ENCODE measurements at places on chromosomes 11 and 22.
A peak's percentile ranks its signal among the peaks of the same experiment; 100 is the strongest.

DNA sequence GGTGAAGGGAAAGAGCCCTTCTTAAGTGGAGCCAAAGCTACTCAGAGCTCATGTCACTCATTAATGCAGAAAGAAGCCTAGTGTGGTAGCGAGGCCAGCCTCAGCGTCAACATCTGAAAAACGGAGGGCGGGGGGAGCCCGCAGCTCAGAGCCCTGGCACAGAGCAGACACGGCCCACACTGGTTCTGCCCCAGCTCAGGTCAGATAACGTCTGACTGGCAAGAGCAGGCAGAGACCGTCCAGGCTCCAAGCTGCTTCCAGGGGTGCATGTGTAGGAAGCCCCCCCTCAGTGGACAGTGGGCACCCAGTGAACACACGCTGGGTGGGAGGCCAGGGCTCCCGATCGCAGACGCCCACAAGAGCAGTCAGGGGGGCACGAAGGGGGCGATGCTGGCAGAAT is 100.8 kb downstream of the SHANK2 start:
- no peak for DNase-seq

DNA sequence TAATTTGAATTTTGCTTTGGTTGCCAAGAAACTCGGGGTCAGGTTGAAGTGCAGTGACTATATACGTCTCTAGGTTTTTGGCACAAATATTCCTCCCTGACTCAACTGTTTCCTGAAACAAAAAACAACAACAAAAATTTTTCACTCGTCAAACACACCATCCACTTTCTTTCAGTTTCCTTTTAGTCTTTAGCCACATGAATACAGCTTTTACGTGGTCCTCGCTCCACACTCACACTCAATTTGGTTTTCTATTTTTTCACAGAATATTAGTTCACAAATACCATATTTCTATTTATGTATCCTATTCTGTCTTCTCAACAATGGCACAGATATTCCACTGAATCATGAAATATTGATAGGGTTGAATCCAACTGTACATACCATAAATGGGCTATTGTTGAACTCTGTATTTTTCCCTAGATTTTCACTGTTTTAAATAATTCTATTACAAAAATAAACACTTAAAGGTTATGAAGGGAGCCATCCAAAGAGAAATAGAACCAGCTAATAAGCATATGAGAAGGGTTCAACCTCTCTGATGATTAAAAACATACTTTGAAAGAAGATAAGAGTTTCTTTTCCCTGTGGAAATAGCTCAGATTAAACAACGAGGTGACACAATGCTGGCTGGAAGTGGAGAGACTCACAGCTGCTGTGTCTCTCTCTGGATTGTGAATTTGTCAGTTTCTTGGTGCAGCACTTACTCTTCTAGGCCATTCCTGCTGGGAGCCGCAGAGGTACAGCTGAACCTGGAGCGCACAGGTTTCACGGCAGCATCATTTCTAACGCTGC is 5.1 kb upstream of the FBLN1 start:
- no peak for DNase-seq

GRCh38 chr11:2194877-2195755 is 23.5 kb upstream of the TH start:
- DNase-seq = peak; percentile 71

- DNase-seq = no peak
These were observed 312.3 kb downstream of the FAT3 start for GRCh38 chr11:92536883-92537282.

DNA sequence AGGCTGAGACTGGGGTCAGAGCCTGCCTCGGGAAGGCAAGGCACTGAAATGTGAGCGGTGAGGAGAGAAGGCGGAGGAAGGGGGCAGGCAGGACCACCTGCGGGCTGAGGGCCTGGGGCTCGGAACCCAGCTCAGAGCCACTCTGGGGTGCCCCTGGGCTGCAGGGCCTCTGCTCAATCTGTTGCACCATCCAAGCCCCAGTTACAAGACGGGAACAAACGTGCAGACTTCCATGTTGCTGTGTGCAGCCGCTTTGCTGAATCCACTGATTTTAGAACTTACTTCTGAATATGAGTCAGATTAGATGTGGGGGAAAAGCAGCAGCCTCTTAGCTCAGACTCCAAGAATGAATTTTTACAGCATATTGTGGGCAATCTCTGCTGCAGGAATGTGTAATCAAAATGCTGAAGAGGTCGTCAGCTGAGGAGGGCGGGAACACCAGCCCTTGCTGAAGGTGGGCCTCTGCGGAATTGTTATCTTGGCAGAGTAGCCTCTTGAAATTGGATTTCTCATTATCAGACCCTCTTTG is 21.6 kb downstream of the PARVG start:
- no peak for DNase-seq

- DNase-seq = peak; percentile 76
These were observed at the start of gene EIF3L for GRCh38 chr22:37849089-37849751. TSS of gene EIF3L (plus strand) at chr22:37849419. CDS start at chr22:37849450, 31 bp downstream.

GRCh38 chr11:82733444-82734119 is at the start of gene FAM181B:
TSS of gene FAM181B (minus strand) at chr11:82733864. CDS start at chr11:82733729, 135 bp downstream.
- DNase-seq = peak; percentile 83

DNA sequence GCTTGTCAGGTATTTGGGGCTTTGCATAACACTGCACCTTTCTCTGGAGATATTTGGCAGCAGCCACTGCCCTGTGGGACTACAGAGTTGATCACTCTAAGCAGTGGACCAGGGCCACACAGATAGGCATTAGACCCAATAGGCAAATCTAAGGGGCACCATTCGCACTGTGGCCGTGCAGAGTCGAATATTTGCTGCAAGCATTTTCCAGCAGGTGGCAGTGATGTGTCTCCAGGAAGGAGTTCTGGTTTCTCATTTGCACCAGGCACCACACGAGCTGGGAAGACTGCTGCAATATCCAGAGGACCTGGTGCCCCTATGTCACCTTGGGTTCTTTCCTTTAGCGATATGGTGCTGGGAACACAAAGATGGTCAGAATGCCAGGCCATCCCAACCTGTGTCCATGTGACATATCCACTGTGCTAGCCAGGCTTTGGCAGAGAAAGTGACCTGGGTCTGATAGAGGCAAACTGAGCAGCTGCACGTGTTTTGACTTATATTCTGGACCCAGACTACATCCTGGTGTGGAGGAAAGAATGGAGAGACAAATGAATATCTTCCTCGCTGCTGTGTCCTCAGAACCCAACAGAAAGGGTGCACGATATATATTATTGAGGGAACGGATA is 318.7 kb downstream of the BUD13 start:
- no peak for DNase-seq

DNA sequence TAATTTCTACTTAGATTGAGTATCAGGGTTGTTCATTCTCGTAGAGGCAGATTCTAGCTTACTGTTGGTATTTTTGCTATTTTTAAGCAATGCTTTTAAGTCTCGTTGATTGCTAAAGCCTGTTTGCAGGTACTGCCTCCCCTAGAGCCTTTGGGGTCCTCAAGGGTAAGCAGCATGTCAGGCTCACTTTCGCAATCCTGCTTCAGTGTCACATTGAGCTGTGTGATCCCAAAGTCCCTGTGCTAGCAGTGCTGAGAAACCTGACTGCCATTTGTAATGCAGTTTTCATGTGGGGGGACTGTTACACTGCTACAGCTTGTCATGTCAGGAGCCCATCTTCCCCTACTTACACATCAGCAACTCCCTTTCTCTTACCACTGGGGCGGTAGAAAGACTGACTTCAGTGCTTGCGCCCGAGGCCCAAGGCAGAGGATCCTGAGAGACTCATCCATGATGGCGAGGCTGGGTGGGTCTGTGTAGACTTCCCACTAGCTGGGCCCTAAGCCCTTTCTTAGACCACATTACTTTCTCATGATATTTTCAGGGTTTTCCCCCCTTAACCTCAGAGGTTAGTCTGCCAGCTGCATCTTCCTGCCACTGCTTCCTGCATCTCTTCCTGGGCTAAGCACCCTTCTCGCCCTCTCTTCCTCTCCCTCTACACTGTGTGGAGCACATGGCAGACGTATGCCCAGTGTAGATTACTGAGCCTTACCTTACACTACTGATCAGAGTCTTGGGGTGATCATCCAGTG is 40.8 kb upstream of the ST14 start:
- no peak for DNase-seq

GRCh38 chr11:73218830-73219215 is 742 bp downstream of the P2RY2 start:
- DNase-seq = no peak

DNA sequence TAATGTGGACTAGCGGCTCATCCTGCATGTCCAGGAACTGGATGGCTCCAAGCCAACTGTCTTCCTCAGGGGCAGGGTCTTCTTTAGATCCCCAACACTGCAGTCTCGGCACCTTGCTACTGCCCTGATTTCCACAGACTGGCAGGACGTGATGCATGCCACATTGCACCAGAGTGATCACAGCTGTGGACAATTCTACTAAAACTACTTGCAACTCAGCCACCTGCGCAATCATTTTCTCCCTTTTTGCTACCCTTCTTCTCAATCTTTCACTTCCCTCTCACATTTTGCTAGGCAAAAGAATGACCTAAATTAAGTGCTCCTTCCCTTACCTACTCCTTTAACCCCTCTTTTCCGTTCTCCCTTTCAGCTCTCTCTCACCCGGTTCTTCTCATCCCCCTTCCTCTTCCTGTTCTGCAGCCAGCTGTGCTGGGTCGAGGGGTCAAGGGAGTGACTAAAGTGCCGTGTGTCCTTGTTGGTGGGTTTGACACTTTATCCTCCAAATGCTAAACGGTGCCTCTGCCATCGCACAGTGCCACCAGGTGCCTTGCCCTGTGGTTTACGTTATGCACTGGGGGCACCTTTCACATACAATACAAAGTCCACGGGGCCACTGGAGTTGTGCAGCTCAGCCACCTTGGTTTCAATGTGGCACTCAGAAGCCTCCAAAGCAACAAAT is 11.5 kb upstream of the PEX26 start:
- no peak for DNase-seq

- no peak for DNase-seq
These were observed 1628.6 kb upstream of the RAG2 start for GRCh38 chr11:38226684-38227083.

GRCh38 chr11:47276923-47277322 is 7.0 kb downstream of the MADD start:
- no peak for DNase-seq

- no peak for DNase-seq
These were observed 29.5 kb upstream of the SERPIND1 start for GRCh38 chr22:20744456-20744855.

DNA sequence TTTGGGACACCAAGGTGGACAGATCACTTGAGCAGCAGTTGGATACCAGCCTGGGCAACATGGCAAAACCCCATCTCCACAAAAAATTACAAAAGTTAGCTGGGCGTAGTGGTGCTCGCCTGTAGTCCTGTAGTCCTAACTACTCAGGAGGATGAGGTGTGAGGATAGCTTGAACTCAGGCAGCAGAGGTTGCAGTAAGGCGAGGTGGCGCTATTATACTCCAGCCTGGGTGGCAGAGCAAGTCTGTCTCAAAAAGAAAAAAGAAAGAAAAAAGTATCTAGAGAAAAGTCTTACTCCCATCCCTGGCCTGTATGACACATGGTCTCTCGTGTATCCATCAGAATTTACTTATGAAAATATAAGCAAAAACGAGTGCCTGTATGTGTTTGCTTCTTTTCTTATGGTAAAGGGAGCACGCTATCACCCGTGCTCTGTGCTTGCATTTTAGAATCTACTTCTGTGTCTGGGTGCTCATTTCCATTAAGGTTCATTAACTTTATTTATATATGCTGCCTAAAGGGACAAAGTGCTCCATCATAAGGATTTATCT is 15.4 kb upstream of the CPT1A start:
- DNase-seq = no peak

DNA sequence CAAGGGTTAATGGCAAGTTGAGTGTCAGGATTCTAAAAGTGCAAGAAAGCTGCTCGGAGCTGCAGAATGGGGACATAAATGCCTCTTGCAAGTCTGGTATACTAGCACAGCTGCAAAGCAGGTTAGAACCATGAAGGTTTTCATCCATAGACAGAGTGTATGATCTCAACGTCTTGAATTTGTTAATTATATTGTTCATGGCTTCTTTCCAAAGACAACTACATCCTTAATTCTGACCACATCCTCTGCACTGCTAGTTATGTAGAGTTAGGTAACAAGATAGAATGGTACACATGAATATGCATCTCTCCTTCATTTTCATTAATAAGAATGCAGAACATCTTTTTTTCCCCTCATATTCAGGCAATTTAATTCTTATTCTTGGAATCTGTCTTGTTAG is 34.2 kb downstream of the EXPH5 start:
- no peak for DNase-seq

GRCh38 chr22:31616315-31616980 is 45.6 kb downstream of the PISD start:
- DNase-seq = no peak

- DNase-seq = no peak
These were observed 103.1 kb downstream of the MPPED2 start for GRCh38 chr11:30483056-30483455.

DNA sequence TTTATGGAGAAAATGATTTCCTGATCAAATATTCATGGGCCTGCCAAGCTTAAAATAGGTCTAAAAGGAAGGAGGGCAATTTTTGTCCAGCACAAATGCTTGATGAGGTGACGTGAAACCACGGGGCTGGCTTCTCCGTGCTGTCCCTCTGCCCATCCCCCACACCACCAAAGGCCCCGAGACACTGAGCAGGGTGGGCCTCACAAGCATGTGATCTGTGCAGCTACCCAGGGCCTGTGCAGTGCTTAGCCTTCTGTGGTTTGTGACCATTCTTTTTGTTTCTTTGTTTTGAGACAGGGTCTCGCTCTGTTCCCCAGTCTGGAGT is 94.8 kb upstream of the RTL6 start:
- DNase-seq = no peak

GRCh38 chr11:35061516-35062440 is 77.2 kb upstream of the CD44 start:
- DNase-seq = no peak

GRCh38 chr22:22196018-22196533 is 48.5 kb upstream of the VPREB1 start:
- DNase-seq = no peak

GRCh38 chr11:104043142-104043541 is 6.7 kb downstream of the DDI1 start:
- no peak for DNase-seq

- DNase-seq = no peak
These were observed 141.2 kb downstream of the CSNK2A3 start for GRCh38 chr11:11211888-11212287.

DNA sequence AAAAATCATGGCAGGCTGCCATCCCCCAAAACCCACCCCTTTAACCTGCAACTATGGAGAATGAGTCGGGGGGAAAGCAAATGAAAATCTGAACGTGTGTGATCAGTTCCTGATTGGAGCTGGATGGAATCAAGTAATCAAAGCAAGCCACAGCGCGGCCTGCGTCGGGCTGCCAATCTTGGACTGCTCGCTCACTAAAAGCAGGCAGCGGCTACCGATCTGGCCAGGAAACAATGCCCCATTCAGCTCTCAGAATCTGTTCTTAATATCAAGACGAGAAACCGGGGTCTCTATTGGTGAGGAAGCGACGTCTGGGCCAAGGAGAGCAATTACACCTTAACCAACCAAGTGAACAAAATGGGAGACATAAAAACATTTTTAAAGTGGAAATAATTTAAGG is 472.2 kb downstream of the SOX6 start:
- no peak for DNase-seq

GRCh38 chr11:60879971-60880588 is 12.7 kb downstream of the ZP1 start:
- no peak for DNase-seq

- DNase-seq = no peak
These were observed 15.6 kb upstream of the FXYD2 start for GRCh38 chr11:117839936-117840813.

- DNase-seq = no peak
These were observed 21.2 kb upstream of the MAP6 start for GRCh38 chr11:75689863-75690609.

Data from neuronal stem cell (in vitro differentiated cells).